CD4-positive, alpha-beta T cell treated with Interleukin-15 for 1 hour (primary cell): ENCODE measurements at places on chromosomes 13 and 19.

DNA sequence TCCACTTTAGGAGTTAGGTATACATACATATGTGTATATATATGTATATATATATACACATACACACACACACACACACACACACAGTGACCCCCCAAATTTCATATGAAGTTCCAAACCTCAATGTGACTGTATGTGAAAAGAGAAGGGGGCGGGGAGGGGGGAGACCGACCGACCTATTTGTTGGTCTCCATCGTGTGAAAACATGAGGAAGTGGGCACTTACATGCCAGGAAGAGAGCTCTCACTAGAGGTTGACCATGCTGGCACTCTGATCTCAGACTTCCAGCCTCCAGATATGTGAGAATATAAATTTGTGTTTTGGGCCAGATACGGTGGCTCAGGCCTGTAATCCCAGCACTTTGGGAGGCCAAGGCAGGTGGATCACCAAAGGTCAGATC lies 24.6 kb downstream of the ZNF562 start:
- no peak for DNase-seq

- no peak for DNase-seq
Observed at GRCh38 chr19:2123682-2124387, 27.1 kb downstream of the IZUMO4 start.

- no peak for DNase-seq
Observed at GRCh38 chr13:21348488-21349120, 110.5 kb downstream of the ZDHHC20 start.

DNA sequence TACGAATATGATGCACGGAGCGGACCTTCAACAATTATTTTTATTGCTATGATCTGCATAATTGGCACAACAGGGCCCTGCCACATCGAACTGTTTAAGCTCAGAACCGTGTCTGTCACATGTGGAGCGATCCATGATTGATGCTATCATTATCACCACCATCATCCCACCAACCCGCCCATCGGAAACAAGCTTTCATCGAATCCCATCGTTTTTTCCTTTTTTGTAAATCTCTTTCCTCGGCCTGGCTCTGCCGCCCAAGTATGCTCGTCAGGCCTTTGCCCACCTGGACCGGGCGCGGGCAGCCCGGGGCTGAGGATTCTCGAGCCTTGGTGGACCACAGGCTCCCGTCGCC lies 533 bp upstream of the DCAF15 start:
- DNase-seq = no peak

DNA sequence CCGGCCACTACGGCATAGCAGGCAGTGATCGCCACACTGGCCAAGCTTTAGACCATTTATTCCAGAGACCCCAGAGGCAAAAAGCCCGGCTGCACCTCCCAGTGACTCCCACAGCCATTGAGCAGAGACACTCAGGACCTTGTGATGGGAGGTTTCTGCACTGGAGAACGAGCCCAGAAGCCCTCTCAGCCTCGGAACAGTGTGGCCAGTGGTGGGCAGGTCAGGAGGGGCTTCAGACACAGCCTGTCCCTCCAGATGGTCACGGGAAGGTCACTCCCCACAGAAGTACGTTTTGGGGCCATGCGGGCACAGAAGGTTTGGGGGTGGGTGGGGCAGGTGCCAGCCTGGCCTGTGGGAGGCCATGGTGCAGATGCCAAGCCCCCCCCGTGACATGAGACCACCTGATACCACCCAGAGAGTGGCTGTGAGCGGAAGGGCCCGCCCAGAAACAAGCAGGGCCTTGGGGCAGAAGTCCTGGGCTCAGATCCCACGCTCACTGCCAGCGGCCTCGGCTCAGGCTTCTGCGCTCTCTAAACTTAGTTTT lies 599 bp upstream of the F10 start:
- no peak for DNase-seq
